ENCODE measurements at places on chromosomes 3 and 15.

DNA sequence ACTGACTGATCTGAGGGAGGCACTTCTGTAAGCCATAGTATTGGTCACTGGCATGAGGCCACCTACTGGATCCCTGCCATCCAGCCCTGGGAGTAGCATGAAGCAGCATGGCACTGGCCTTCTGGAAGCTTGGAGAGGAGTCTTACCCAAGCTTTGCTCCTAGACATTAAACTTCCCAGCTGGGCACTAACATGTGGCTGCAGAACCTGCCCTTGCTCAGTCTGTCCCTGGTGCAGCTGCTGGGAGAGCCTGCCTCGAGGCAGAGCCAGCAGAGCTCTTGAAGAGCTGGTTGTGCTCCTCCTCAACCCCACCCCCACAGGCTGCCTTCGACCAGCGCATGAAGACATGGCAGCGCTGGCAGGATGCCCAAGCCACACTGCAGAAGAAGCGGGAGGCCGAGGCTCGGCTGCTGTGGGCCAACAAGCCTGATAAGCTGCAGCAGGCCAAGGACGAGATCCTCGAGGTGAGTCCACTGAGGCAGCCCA lies 17.1 kb upstream of the SNX22 start:
- DNase-seq = no peak

DNA sequence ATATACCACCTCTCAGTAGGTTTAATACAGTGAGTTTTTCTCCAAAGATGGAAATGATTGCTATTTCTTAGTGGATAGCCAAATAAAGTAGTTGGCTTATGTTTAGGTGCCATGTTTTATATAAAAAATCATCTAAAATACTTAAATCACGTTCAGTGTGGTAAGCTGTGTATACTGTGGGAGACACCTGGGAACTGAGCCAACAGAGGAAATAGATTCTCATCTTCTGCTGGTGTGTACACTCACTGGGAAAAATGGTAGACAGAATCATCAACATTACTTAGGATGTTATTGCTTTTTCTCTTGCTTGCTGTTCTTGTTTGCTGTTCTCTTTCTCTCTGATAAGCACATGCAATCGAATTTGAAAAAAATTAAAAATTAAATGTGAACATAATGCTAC lies 112.6 kb upstream of the MB21D2 start:
- no peak for DNase-seq

DNA sequence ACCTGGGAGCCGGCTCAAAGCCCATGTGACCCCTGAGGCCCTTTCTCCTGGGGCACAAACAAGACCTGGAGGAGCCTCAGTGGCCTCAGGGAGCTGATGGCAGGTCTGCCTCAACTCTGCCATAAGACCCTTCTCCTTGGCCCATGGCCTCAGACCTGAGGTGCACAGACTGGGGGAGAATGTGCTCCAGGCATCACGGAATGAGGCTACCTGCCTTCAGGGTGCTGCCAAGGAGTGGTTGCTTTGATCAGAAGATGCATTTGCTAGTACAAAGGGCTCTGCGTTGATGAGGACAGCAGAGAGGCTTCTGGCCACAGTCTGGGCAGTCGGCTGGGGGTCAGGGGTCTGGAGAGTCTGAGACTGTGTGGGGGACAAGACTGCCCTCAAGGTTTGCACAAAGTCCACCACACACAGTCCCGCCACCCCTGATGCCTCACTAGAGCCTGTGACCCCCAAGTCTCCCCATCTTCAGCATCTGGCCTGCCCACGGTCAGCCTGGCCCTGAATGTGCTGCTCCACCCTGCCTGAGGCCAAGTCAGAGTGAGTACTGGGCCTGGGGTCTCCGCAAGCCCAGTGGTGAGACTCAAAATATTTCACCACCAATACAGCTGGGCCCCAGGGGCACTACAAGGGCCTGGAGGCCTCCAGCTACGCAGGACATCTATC lies 26.6 kb downstream of the ALDH1L1 start:
- DNase-seq = no peak

- no peak for DNase-seq
Observed at GRCh38 chr3:173617490-173617889, 219.9 kb downstream of the NLGN1 start.

All from CD8-positive, alpha-beta T cell (primary cell).